ENCODE measurements at places on chromosomes 16 and 17.
A peak's percentile ranks its signal among the peaks of the same experiment; 100 is the strongest.

DNA sequence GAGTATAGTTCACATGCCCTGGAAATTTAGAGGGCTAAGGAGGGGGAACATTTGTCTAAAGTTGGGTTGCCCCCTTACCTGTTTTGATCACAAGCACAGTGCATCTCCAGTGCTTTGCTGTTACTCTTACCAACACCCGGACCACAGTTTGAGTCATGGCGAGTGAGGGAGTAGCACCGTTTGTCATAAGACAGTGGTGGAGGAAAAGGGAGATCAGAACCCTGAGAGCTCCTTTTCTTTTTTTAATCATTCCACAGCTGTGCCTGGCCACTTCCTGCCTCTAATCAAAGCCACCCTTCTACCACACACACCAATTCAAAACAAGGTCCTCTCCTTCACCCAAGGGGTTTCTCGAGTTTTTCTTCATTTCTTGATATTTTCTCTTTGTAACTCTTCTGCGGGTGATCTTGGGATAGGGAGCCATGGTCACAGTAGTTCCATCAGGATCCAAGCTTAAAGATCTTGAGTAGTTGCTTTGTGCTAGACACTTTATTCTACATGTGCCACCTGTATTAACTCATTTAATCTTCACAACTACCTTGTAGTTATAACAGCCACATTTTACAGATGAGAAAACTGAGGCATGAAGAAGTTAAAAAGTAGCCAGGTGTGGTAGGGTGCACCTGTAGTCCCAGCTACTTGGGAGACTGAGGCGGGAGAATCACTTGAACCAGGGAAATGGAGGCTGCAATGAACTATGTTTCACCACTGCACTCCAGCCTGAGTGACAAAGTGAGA, 5.0 kb upstream of the MYL4 start:
- DNase-seq = no peak

DNA sequence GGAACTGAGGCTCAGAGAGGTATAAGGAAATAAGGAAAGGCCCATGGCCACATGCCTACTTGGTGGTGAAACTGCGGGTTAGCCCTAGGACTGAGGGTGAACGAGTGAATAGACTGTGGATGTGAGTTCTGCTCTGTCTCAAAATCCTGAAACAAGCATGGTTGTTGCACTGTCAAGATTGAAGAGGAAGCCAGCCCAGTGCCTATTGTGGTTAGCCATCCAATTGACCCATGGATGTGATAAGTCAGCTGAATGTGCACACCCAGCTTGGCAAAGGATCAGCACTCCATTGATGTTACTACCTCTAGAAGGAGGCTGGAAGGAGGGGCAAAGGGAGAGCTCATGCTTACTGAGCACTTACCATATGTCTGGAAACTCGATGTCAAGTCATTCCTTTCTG, 4.5 kb downstream of the TMEM114 start:
- DNase-seq = no peak

- no peak for DNase-seq
Measured at GRCh38 chr16:9054460-9054859, 37.0 kb upstream of the HAPSTR1 start.

DNA sequence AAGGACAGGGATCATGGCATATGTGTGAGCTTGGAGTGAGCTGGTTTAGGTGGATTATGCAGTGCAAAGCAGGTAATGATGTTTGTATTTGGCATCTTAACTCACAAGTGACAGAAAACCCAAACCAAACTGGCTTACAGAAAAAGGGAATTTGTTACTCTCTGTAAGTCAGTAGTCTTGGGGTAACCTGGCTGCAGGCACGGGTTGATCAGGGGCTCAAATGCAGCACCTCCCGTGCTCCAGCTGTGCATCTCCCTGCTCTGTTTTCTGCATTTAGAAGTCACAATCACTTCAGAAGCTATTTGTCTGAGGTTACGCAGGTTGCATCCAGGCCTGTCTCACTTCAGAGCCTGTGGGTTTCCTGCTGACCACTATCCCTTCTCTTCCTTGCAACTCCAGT, 354.3 kb downstream of the CPPED1 start:
- no peak for DNase-seq

DNA sequence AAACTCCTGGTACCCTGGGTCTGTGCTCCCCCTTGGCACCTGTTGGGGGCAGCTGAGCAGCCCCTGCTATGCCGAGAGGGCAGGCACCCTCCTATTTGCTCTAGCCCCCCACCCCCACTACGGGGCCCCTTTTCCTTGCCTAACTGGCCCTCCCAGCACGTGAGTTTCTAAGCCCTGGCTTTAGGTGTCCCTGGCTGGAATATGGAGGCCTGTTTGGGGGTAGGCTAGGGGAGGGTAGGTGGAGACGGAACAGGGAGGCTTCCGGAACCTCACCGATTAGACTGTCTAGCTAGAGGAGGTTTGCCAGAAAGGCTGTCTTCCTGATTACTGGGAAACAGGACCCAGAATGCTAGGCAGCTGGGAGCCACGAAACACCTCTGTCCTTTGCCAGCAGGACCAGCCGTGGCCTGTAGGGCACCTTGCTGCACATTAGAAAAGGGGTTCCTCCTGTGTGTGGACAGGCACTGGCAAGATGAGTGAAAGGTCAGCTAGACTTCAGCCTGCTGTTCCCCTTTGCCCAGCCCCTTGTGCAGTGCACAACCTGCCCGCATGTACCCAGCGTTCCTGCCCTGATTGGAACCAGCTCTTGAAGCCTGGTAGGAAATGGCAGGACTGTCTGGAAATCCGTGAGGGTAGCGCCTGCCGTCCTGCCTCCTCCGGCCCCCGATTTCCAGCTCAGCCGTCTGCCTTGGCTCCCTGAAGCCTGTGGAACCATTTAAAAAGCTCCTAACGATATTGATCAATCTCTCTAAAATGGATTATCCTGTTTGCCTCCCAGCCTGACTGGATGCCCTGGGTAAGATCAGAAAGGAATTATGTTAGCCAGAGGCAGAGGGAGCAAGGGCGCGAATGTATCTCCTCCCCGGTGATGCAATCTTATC, 83.4 kb upstream of the GSE1 start:
- DNase-seq = no peak

GRCh38 chr17:42050393-42051012, at the start of gene C17orf113:
Gene C17orf113, minus strand, starts transcription at chr17:42050601. Its CDS starts 7,225 bp downstream, at chr17:42043376.
- no peak for DNase-seq

DNA sequence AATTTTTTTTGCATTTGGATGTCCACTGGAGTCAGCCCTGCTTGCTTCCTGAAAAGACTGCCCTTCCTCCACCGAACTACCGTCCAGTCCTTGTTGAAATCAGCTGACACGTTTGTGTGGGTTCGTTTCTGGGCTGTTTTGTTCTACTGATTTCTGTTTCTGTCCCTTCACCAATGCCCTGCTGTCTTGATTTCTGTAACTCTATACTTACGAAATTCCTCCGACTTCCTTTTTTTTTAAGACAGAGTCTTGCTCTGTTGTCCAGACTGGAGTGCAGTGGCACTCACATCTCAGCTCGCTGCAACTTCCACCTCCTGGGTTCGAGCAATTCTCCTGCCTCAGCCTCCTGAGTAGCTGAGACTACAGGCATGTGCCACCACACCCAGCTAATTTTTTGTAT, 8.4 kb upstream of the GAA start:
- no peak for DNase-seq

DNA sequence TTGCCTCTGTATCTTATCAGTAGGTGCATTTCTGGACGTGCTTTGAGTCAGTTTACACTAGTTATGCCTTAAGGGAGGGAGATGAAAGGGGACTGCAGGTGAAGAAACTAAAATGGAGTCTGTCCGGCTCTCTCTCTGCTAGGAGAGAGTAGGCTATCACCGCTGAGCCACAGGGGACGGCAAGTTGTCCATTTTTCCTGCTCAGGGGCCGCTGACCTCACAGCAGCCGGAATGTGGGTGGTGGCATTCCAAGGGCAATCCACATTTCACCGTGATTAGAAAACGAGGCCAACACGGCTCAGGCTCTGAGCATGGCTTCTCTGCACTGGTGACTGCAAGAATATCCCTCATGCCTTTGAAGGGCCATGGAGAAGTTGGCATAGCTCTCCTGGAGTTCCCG, 19.0 kb upstream of the KLHDC4 start:
- peak; percentile 54 for DNase-seq

DNA sequence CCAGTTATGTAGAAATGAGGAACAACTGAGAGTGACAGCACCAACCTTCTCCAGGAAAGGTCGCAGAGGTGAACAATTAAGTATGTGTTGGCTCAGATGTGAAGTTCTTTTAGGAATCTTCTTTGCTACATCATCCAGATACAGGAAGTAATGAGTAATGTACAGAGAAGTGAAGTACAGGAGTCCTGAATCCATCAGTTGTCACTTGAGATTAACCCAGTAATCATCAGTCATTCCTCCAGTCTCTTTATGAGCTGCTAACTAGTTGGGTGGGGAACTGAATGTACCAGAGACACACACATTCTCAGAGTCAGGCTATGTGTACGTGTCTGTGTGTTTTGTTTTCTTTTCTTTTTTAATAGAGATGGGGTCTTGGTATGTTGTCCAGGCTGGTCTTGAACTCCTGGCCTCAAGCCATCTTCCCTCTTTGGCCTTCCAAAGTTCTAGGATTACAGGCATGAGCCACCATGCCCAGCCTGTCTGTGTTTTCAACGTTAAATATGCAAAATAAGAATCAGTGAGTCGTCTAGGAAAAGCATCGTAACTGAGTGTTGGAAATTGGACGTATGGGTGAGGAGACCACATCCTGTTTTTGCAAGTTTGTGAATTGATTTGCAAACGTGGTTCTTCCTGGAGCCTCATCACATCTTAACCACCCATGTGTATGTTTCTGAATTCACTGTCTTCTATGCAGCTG, 19.9 kb downstream of the ZNF200 start:
- no peak for DNase-seq

GRCh38 chr17:77303620-77304019, 162.9 kb downstream of the SEC14L1 start:
- DNase-seq = peak; percentile 29

DNA sequence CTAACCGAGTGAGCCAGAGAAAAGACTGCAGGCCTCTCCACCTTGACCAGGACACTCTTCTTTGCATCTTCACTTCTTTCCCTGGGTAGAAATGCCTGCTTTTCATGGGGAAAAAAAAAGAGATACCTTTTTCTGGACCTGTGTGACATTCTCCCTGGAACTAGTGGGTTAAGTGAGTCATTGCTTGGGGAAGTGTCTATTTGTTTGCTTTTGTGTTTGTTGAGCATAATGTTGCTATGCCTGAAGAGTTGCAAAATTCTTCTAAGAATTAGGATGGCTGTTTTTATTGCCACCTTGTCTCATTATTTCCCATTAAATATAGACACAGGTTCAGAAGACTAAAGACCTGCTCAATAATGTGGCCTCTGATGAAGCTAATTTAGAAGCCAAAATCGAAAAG, 18.8 kb downstream of the CLUAP1 start:
- DNase-seq = no peak

DNA sequence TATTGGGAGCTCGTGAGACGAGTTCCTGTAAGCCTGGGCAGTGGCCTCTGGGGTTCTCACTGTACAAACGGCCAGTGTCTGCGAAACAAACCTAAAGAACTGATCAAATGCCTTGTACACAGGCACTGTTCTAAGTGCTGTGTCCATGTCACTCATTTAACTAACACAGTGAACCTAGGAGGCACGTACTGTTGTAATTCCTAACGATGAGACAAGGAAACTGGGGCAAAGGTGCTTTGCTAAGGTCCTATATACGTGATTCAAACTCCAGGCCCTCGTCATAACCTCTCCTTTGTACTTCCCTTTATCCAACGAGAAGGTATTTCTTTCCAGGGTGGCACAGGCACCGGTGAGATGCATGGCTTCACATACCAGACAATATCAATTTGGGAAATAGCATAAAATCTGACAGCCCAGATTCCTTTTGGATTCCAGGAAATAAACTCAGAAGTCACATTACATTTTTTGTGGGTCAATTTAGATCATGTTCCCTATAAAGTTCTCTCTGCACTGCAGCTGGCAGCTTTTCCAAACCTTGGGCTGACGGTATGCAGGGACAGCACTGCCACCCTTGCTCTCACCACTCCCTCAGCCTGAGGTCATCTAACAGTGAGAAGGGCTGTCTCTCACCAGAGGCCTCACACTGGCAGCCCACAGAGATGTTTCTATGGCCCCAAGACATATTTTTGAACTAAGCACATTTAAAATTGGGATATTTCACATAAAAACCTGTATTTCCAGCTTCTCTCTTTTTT, 18.3 kb downstream of the GLYR1 start:
- DNase-seq = no peak

DNA sequence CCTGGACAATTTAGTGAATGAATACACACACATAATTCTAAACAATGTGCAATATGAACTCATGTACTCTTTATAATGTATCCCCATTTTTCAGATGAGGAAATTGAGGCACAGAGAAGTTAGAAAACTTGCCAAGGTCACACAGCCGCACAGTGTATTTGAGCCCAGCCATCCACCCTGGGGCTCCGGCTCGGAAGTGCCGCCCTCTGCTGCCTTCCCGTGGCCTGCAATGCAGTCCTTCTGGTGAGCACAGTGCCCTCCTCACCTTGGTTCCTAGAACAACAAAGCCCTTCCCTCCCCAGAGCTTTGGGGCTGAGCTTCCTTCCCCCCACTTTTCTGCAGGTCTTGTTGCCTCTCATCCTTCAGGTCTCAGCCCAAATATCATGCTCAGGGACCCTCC, 63.7 kb downstream of the C16orf78 start:
- DNase-seq = no peak

- DNase-seq = no peak
Measured at GRCh38 chr16:73171901-73172240, 123.9 kb upstream of the ZFHX3 start.

DNA sequence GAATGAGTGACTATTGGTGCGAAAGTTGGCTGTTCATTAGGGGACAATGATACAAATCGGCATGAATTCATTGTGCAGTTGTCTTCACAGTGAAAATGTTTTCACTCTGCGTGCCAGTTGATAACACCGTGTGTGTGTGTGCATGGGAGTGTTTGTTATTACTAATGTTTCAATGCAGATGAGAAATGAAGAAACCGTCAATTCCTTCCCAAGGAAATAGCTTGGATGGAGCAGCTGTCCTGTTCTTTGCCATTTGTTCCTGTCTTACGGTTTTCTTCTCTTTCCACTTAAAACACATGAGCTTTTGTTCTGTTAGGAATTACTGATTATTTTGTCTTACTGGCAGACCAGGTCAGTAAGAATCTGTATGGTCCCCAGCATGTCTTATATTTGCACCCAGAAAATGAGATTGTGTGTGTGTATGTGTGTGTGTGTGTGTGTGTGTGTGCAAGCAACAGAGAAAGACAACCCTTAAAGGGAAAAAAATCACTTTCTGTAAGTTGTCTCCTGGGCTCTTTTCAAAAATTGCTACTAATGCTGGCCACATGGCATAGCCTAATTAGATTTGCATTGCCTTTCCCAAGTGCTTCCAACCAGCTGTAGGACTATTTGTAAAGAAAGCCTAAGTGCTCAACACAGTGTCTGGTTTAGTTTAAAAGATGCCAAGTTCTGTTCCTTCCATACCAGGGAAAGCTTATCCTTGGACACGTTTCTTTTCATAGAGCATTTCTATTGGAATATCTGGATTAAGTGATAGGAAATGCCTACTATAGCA, 23.8 kb downstream of the SHISA9 start:
- no peak for DNase-seq

GRCh38 chr16:67026570-67026969, 2.4 kb upstream of the CBFB start:
- DNase-seq = no peak

- DNase-seq = no peak
Measured at GRCh38 chr16:12166271-12166670, 189.7 kb downstream of the SNX29 start.

- DNase-seq = no peak
Measured at GRCh38 chr17:49435671-49436029, 21.0 kb upstream of the PHB1 start.
